ENCODE measurements at places on chromosomes 4 and X.
A peak's percentile ranks its signal among the peaks of the same experiment; 100 is the strongest.

DNA sequence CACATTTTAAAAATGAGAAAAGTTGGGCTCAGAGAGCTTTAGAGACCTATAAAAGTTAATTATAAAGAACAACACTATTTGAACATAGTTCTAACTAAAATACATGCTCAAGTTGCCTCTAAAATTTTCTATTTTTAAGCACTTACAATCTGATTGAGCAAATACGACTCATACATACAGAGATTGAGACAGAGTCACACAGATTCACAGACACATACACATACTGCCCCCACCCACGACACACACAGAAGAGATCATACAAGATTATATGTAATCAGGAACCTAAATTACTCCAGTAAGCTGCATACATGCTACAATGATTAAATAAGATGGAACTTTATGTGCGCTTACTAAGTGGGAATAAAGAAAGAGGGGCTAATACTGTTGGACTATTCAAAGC, 2.7 kb upstream of the ASB5 start:
- no peak for DNase-seq

GRCh38 chrX:76159453-76159852, 13.4 kb upstream of the PBDC1 start:
- no peak for DNase-seq

DNA sequence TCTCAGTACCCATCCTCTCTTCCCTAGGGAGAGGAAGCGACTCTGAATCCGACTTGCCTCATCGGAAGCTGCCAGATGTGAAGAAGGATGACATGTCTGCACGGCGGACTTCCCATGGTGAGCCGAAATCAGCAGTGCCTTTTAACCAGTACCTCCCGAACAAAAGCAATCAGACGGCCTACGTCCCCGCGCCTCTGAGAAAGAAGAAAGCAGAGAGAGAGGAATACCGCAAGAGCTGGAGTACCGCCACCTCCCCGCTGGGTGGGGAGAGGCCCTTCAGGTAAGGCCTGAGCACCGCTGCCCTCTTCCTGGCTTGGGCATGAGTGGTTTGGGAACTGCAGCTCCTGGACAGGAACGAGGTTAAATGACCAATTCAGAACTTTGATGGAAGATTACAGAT, 81.2 kb downstream of the LIMCH1 start:
- no peak for DNase-seq

DNA sequence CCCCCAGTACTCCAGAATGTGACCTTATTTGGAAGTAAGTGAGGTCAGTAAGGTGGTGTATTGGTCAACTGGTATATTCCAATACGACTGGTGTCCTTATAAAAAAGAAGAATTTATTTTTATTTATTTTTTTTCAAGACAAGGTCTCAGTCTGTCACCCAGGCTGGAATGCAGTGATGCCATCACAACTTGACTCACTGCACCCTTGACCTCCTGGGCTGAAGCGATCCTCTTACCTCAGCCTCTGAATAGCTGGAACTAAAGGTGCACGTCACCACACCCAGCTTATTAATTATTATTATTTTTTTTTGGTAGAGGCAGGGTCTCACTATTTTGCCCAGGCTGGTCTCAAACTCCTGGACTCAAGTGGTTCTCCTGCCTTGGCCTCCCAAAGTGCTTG, 115.1 kb upstream of the PITX2 start:
- DNase-seq: no peak

- DNase-seq: no peak
Observed at GRCh38 chr4:185390941-185391340, 4.8 kb downstream of the LRP2BP start.

DNA sequence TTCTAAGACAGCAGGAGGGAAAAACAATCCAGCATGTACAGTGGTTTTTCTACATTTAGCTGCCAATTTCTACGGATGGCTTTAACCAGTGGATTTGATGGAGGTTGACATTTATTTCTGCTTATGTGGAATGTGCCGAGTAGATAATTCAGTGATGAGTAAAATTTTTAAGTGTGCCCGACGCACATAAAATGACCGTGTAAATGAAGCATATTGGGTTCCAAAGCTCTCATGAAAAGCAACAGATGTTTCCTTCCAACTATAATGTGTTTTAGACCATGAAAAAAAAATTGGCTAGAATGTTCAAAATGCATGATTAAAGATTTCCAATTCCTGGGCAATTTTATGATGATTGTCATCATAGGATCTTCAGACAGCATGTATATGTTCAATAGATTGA, 14.1 kb downstream of the INPP4B start:
- DNase-seq: no peak

- DNase-seq: peak; percentile 34
Observed at GRCh38 chrX:30713061-30713525, 59.9 kb downstream of the GK start.

DNA sequence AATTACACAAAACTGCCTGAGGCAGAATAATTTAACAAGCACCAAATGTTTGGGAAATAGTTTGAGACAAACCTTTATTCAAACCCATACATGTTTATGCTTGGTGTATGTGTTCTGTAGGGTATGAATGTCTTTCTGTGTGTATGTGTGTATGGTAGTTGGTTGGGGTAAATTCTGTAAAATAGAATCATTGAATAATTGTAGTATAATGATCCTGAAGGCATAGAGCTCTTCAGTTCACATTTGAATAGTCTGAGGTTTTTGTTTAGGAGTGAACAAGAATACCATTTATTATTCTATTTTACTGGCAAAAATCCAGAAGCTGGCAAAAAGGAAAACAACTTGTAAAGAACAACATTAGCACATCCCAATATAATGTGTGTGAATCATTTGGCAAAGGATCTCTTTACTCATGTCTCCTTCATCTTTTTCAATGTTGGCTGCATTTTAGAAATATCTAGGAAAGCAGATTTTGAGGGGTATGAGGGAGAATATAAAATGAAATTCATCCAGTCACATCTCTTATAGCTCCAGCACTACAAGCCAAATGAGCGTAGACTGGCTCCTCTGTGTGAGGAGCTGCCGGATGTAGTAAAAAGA, 360.0 kb downstream of the CHIC1 start:
- DNase-seq: no peak

DNA sequence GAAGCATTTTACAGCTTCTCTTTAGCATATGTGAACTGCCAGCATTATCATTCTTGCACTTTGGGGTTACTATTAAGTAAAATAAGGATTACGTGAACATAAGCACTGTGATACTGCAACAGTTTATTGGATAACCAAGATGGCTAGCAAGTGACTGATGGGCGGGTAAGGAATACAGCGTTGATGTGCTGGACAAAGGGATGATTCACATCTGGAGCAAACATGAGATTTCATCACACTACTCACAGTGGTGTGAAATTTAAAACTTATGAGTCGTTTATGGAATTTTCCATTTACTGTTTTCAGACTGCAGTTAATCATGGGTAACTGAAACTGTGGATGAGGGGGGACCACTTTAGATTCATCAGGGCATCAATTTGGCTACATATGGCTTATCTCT, 16.0 kb downstream of the NBDY start:
- no peak for DNase-seq

- no peak for DNase-seq
Observed at GRCh38 chrX:93319609-93320008, 353.8 kb downstream of the NAP1L3 start.

DNA sequence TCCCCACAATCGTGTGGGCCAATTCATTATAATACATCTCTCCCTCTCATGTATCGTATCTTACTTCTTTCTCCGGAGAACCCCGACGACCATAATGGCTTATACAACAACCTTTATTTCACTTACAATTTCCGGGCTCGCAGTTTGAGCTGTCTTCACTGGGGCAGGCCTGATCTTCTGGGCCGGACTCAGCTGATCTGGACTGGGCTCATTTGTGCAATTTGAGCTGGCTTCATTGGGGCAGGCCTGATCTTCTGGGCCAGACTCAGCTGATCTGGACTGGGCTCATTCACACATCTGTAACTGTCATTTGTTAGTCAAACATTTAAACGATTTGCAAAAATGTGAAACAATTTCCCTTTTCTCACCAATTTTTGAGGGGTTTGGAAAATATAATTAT, 171.5 kb upstream of the FRG1 start:
- DNase-seq: no peak

DNA sequence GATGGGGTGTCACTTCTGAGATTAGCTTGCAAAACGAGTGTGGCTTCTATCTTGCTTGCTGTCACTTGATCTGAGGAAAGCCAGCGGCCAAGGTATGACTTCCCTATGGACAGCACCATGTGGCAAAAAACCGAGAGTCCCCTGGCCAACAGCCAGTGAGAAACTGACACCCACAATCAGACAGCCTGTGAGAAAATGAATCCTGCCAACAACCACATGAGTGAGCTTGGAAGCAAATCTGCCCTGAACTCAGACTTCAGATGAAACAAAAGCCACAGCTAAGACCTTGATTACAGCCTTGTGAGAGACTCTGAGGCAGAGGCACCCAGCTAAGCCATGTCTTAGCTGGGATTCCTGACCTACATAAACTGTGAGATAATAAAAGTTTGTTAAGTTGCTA, 45.5 kb downstream of the PPP1R2C start:
- no peak for DNase-seq

- DNase-seq: no peak
Observed at GRCh38 chr4:173517781-173518424, 12.1 kb downstream of the HAND2 start.

DNA sequence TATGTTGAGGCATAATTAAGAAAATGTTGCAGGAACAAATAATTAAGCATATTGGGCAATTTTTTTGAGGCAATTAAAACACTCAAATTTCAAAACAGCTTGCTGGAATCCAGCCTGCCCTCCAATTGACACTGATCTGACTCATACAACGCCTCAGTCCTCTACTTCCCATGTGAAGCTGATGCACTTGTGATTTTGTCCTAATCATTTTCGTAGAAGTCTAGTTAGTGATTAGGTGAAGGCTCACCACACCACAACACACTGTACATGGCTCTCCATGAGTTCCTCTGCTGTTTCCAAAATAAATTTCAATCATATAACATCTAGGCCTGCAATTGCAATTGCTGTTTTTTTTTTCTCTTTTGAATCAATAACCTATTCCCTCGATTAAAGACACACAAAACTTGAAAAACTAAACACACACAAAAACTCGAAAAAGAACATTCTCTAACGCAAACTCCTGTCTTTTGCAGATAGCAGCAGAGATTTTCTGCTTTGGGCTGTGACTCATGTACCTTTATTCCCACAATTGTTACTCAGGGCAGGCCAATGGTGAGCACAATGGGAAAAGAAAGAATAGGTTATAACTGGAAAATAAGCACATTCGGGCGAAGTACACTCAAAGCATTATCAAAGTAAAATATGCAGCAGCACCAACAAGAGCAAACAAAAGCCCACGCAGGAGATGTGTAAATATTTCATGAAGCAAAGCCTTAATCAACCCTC, 1.7 kb downstream of the GPRIN3 start:
- DNase-seq: peak; percentile 7

DNA sequence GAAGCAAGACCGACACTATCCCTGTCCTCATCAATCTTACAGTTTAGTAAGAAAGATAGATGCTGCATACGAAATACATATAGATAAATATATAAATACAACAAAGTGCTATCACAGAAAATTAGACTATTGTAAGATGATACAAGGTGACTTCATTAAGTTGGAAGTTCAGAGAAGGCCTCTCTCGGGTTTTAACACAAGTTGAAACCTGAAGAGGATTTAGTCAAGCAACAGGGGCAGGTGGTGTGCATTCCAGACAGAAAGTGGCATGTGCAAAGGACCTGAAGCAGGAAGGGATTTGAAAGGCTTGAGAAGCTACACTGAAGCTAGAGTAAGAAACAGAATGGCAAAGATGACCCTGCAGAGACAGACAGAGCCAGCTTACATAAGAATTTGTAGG, 36.5 kb downstream of the USP46 start:
- DNase-seq: no peak

GRCh38 chr4:172900900-172901299, 267.7 kb upstream of the GALNT7 start:
- no peak for DNase-seq

DNA sequence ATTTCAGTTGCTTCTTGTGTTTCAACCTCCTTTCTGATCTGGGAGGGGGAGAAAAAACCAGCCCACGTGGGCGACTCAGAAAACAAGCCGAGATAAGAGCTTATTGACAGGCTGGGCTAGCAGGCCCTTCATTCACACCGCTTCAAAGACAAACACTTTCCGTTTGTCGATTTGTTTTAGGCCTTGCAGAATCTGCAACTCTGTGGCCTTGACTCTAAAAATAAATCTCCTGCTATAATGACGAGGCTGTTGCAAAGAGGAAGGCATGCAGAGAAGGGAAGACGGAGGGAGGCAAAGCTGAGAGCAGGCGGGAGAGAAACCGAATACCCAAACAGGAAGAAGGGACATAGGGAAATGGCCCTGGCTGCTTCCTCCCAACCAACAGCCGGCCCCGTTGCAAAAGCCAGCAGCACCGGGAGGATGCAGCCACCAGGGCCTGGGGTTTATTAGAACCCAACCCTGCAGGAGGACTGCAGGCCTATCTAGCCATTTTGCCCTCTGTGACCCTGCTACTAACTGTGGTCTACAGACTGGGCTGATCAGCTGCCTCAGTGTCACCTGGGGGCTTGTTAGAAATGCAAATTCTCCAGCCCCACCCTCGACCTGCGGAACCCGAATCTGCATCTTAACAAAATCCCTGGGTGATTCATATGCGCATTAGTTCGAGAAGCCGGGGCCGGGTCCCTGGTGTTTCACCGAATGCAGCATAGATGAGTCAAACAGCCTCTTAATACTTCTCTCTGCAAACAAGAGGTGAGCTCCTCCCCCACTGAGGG, 325.5 kb downstream of the BCOR start:
- DNase-seq: peak; percentile 54

DNA sequence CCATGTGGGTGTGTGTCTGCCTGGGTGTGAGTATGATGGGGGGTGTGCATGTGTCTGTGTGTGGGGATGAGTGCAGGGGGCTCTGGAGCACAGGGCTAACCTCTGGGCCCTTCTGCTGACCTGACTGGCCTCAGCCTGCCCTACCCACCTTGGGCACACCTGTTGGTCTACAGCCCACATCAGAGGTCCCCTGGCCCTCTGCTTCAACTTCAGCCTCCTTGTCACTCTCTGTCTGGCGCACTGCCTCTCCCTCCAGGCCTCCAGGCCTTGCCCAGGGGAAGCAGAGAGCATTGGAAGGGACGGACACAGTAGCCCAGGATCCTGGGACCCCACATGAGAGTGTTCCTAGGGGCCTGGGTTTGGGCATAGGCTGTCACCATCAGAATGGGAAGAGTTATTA, 115.4 kb downstream of the EFNB1 start:
- DNase-seq: no peak

DNA sequence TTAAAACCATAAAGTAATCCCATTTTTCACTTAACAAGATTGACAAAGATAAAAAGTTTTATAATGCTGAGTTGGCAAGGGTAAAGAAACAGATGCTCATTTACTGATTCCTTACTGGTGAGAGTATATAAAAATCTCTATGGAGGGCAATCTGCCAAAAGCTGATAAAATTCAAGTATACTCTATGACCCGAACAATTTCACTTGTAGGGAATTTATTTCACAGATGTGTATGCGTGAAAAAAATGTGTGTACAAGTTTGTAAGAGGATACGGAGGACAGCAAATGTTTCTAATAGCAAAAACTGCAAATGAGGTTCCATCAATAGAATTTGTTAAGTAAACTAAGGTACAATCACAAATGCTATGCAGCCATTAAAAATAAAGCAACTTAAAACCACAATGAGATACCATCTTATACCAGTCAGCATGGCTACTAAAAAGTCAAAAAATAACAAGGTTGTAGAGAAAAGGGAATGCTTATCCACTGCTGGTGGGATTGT, 23.4 kb downstream of the DHX15 start:
- no peak for DNase-seq

GRCh38 chr4:164931551-164932324, 45.7 kb downstream of the TRIM61 start:
- no peak for DNase-seq
